Fibroblast of skin of abdomen (primary cell): ENCODE measurements at places on chromosomes 4 and X.

DNA sequence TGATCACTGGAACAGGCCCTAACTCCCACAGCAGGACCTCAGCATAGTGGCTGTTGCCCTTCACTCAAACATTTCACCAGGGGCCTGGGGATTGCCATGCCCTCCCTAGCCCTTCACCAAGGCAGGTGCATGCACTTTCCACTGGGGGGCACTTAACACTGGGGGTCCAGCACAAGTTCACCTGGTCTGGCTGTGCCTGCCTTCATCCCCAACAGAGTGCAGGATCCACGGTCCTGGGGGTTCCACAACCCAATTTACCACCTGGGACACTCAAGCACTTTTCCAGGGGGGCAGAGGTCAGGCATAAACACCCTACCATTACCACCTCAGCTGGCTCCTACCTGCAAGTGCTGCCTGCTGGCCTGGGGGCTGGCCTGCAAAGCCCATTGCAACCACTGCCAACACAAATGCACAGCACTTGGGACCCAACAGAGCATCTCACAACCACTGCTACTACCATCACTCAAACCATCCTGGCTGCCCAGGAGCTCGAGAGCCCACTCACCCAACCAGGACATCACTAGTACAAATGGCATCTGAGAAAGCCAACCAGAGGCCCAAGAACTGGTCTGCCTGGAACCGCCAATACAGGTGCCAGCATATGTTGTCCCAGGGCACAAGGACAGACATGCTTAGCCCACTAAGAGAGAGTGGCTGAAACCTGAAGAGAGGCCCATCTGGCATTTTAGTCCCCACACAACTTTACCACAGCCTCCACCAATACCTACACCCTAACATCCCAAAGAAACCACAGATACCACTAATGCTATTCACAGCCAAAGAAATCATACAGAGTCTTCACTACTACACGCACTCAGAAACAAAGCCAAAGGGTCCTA is 43.1 kb downstream of the NAT8L start:
- DNase-seq: no peak

- peak; percentile 93 for DNase-seq
Observed at GRCh38 chrX:46791927-46792809, 33.2 kb upstream of the SLC9A7 start.

GRCh38 chr4:16692046-16692445 is 206.4 kb downstream of the LDB2 start:
- DNase-seq: peak; percentile 68

DNA sequence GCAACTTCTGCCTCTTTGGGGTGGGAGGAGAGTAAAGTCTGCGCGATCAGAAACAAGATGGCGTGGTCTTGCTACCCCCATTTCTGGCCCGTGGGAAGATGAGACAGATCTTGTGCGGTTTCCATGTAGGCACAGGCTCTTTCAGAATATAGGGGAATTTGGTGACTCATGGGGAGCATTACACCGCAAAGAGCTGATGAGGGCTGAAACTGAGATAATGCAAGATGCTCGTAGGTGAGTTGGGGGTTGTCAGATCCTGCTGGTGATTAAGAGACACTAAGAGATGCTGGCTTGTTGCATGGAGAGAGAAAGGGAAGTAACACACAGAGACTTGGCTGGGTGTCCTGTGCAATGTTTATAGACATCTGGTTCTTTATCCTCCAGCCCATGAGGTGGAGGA is 1.5 kb downstream of the EVC start:
- peak; percentile 73 for DNase-seq

- DNase-seq: no peak
Observed at GRCh38 chr4:71857713-71858451, 74.0 kb upstream of the GC start.

- no peak for DNase-seq
Observed at GRCh38 chr4:108146336-108146735, 22.4 kb downstream of the LEF1 start.

DNA sequence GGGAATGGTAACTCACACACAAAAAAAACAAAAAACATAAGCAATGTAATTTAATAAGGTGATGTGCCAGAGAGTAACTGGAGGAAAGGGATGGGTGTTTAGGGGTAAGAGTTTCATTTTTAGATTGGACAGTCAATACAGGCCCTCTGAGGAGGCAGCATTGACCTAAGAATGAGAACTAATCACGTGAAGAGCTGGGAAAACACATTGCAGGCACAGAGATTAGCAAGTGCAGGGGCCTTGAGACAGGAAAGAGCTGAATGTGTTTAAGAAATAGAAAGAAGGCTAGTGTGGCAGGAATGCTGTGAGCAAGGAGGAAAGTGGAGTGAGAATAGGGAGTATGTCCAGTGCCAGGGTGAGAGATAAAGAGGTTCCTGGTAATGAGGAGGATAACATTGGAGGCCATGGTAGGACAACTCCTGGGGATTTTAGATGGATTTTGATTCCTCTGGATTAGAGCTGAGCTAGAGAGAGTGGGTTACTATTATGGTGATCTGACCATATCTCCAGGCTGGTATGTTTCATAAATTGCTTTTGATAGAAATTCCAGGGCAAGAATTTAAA is 17.6 kb downstream of the PDLIM5 start:
- DNase-seq: no peak

DNA sequence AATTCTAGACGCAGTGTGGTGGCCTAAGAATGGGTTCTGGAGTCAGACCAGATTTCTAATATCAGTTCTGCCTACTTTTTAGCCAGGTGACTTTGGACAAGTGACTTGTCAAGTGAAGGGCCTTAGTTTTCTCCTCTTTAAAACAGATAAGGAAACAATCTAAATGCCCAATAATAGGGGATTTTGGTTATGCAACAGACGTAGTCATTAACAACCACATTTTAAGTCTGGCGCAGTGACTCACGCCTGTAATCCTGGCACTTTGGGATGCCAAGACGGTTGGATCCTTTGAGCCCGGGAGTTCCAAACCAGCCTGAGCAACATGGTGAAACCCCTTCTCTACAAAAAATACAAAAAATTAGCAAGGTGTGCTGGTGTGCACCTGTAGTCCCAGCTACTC is 2.1 kb upstream of the ZMYM3 start:
- no peak for DNase-seq

DNA sequence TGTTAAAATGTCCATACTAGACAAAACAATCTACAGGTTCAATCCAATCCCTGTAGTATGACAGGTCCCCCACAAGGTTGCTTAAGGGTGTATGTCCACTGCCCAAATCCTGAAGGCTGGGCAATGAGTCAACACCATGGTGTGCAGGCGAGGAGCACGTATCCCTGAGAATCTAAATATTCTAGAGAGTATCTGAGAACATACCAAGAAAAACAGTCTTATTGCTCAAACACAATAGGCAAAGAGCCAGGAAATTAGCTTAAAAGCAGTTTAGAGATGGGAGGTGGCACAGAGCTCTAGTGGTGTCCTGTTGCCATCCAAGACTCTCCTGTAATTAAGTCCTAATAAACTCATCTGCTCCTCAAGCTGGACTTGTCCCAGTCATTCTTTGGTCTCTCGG is 37.0 kb downstream of the RCHY1 start:
- no peak for DNase-seq

DNA sequence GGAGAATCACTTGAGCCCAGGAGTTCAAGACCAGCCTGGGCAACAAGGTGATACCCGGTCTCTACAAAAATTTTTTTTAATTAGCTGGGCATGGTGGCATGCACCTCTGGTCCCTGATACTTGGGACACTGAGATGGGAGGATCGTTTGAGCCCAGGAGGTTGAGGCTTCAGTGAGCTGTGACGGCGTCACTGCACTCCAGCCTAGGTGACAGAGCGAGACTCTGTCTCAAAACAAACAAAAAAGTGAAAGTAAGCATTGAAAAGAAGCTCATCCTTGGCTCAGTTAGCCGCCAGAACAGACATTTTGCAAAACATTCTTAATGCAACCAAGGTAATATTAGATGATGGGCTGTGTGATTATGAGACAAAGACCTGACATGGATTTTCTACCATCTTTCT is 223.3 kb upstream of the VCX3A start:
- no peak for DNase-seq

GRCh38 chrX:9786798-9787635 is 788 bp downstream of the SHROOM2 start:
- no peak for DNase-seq

- peak; percentile 8 for DNase-seq
Observed at GRCh38 chr4:82948647-82949204, 48.2 kb downstream of the THAP9 start.

DNA sequence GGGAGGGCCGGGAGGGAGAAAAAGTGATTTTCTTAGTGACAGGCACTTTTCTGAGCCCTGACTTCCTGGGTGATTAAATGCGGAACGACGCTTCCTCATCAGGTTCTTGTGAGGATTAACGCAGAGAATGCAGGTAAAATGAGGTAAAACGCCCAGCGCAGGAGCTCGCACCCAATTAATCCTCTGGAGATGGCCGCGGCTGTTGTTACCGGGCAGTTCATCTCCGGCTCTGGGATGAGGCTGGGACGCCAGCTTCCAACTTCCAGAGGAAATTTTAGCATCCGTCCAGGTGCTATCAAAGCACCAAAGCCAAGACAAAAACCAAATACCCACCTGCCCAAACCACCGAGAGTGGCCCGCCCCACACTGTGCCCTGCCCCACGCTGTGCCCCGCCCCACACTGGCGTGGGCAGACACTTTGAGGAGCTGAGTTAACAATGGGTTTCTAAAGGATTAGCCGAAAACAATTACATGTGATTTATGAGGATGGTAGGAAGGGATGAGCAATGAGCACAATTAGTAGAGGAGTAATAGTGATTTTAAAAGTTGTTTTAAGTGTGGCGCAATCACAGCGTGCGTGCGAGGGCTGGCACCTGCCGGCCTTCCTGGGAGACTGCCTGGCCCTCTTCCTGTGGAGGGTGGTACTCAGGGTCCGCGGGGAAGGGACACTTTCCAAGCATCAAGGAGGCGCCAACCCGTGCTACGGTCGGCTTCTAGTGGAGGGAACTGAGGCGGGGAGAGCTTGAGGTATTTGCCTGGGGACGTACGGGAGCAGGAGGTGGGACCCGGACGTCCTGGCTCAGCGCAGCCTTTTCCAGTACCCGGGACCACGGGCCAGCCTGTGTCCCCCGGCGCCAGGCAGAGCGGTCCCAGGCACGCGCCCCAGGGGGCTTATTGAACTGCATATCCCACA is 41.6 kb upstream of the ADRA2C start:
- no peak for DNase-seq
